Activated naive CD4-positive, alpha-beta T cell (primary cell): ENCODE measurements at places on chromosomes 2 and 18.

DNA sequence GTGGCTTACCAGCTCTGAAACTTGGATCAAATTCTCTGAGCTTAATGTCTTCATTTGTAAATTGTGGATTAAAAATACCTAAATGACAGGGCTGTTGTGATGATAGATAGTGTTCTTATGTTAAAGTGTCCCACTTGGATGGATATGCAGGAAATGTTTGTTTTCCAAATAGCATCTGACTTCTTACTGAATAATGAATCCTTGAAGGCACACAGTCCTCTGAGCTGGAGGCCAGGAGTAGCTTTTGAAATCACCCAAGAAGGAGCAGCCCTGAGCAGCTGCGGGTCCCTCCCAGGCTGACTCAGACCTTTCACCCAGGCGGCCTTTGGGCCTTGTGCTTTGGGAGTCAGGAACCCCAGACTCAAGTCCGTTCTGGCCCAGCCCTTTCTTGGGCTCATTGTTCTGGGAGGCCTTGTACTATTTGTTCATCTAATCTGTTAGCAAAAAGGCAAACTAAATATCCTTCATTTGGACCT is 173.0 kb upstream of the GATA6 start:
- no peak for DNase-seq

- no peak for DNase-seq
Observed at GRCh38 chr2:69594341-69594740, 49.2 kb downstream of the AAK1 start.

GRCh38 chr18:8706791-8707555 is 1.6 kb downstream of the MTCL1 start:
- DNase-seq, result no peak

GRCh38 chr2:761384-761783 is 84.2 kb upstream of the TMEM18 start:
- no peak for DNase-seq

- no peak for DNase-seq
Observed at GRCh38 chr2:45713136-45713535, 61.7 kb downstream of the PRKCE start.

DNA sequence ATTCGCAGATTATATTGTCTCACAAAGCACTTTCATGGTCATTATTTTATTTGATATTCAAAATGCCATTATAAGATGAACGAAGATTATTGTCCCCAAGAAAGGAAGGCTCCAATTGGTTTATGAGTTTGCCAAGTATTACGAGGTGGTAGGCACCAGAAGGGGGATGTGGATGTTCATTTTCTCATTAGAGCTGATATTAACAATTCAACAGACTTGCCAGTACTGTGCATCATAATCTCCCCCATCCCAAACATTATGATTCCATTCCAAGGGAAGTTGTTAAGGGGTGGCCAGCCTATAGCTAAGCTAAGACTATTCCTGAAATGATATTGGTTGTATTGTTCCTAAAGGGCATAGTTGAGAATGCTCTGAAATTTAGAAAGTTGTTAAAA is 257.7 kb downstream of the PRKCE start:
- no peak for DNase-seq

DNA sequence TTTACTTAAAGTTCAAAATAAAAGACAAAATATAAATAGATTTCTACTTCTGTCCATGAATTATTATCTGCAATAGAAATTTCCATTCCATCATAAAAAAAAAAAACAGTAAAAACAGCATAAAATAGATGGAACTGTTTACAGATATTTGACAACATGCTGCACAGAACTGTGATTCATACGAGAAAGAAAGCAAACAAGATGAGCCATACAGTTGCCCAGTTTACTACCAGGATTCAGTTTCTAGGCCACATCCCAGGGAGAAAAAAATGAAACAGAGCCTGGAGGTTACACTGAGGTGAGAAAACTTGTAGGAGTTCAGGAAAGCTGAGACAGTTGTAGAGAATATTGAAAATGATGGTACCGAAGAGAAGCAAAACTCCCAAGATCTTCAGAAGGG is 1426.9 kb upstream of the ACVR2A start:
- DNase-seq, result no peak

DNA sequence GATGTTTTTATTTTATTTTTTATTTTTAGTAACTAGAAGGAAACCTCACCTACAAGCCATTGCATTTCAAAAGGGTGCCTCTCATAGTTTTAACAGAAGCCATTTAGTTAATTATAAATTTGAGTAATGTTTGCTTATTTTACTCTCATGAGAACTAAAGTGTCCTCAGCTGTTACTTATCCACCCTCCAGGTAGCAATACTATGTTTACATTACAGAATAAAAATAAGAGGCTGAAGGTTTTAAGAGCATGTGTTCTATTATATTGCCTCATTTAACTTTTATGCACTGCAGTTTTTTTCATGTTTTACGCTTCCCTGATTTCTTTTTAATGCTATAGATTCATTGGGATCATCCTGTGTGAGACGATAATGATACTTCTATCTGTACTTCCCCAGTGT is 235.5 kb downstream of the THSD7B start:
- no peak for DNase-seq

- DNase-seq, result no peak
Observed at GRCh38 chr2:229230911-229231310, 40.2 kb downstream of the PID1 start.

DNA sequence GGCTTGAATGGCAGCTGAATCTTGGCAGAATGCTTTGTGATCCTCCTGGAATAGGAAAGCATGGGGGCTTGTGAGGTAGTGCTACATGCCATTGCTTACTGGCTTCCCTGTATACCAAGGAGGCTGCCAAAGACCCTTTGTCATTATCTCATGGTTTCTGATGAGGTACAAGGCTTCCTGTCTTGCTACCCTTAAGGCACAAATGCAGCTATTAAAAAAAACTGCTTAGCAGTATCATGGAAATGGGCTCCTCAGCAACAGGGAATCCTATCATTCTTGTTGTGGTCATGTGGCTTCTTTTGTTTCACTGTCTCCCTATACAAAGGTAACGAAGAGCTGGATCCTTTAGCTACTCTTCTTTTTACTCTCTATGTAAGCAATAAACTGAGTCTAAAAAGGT is 6.6 kb upstream of the KANSL1L start:
- DNase-seq, result no peak

- DNase-seq, result no peak
Observed at GRCh38 chr18:25658476-25658875, 306.5 kb upstream of the ZNF521 start.

DNA sequence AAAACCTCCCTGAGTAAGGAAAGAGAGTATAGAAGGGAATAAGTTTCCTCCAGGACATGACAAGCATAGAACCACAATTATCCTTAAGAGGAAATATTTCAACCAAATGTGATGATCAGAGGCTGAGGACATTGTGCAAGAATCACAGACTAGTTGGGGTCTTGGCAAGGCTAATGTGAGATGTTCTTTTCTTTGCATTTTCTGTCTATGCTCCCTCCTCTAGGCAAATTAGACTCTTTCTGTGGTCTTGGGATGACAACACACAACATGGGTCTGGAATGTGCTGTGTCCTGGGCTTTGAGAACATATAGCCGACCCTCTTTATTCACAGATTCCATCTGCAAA is 32.0 kb upstream of the IL1RL1 start:
- DNase-seq, result no peak

- DNase-seq, result no peak
Observed at GRCh38 chr18:46693996-46694395, 37.0 kb upstream of the LOXHD1 start.
